ENCODE measurements at places on chromosomes 5 and 9.

- DNase-seq: no peak
Observed at GRCh38 chr9:114273461-114273881, 49.4 kb upstream of the ORM1 start.

DNA sequence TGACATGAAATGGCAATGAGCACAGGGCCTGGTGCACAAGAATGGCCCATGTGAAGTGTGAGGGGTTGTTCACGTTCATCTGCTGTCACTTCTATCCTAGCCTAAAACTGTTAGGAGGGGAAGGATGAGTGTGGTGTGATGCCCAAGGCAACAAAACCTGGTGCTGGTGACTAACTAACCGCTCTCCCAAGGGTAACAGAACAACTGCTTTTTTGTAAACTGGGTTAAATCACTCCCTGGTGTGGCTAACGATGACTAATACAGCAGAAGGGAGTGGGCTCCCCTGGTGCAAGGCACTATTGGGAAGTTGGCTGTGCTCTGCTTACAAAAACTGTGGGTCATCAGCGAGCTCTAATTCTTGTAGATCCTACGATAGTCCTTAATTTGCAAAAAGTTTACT is 103.2 kb upstream of the VCAN start:
- DNase-seq: no peak

DNA sequence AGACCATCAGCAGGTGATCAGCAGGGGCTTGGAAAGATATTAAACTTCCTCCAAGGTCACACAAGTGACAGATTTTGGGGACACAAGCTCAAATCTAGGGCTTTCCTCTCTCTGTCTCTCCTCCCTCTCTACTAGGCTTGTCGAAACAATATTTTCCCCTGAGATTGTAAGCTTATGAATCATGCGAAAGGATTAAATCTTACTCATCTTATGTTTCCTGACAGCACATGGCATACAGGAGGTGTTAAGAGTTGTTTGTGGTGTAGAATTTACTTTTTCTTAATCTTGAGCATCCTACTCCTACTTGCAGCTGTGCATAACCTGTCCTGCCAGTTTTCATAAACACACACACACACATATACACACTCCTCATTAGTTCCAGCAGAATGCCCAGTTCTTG is 186.3 kb downstream of the MARCHF11 start:
- DNase-seq: no peak

DNA sequence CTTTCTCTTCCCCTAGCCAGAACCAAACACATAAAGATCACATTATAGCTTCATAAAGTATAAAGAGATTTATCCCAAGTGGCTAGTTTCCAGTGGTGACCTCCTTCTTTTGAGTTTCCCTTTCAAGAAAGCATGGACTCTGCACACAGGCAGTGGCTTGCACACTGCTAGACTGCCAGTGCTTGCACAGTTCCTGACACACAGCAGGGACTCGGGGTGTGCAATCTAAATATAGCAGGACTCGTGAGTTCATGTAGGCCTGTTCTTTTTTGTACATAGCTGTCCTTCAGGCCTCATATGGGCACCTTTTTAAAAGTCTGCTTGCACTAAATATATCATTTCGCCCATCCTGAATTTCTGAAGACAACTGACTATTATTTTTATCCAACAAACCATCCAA is 308.6 kb downstream of the FBXL7 start:
- no peak for DNase-seq

- DNase-seq: peak; percentile 62
Observed at GRCh38 chr9:34403554-34404380, 27.1 kb upstream of the MYORG start.

- peak; percentile 53 for DNase-seq
Observed at GRCh38 chr9:108468364-108468763, 387.4 kb downstream of the ACTL7B start.

DNA sequence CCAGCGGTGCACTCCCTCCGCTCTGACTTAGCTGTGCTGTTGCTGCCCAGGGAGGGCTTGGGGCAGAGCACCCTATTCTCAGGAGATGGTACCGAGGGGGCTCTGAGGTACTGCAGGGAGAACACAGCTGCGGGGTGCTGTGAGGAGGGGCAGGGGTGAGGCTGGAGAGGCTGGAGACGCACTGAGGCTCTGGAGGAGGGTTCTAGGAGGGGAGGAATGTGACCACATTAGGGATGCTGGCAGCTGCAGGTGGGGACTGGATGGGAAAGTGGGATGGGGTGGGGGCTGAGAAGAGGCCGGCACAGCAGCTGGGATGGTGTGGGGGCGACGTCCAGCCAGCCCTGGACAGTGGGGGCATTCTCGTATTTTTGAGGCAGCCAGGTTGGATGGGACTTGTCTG is 20.9 kb downstream of the NCS1 start:
- DNase-seq: no peak

DNA sequence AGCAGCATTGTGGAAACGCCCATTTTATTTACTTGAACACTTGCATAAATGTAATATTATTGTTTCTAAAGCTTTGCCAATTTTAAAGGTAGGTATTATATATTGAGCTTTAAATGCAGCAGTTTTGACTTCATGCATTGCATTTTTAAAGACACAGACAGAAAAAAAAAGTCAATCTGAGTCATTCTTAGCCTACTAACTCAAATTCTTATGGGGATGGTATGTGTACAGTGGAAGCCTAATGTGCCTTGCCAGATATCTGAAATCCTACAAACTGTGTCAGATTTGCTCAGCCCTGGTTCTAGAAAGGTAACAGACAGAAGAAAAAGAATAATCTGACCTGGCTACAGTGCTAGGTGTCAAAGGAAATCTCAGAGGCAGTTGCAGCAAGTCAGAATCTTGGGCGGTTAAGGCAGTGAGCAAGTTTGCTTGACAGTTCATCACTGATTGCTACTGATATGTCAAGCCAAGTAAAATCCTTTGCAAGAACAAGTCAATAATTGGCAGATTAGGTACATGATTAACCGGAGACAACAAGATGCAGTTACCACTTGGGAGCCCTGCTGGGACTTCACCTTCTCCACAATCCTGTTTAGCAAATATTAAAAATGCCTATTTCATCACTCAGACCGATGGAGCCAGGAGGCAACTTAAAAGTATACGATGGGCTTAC is 224.8 kb upstream of the WWC1 start:
- no peak for DNase-seq

DNA sequence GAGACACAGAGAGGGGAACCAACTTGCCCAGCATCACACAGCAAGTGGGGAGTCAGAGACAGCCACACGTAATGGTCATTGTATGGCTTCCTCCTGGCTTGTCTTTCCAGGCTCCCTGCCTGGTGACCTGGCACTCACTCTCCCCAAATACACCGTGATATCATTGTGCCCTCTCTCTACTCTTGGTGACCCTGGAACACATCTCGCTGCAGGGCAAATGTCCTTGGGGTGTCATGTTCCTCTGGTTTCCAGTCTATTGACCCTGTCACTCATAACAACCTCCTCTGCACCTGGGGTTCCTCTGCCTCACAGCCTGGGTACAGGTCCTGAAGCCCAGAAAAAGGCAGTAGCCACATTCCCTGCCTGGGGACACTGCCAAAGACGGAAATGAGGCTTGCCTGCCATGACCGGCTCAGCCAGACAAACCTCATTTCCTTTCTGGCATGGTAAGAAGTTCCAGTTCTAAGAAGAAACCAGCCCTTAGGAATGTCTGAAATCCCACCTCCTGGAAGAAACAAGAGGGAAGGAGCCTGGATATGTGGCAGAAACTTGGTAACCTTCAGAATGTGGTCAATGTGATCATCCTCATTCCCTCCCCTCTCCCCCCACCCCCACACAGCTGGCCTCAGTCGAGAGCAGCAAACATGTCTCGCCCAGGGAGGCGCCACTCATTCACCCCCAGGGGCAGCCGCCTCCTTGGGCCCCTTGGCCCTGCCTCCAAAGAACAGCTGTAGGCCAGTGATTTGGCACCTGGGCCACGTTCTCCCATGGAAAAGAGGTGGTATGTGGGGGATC is 30.6 kb upstream of the SMU1 start:
- peak; percentile 14 for DNase-seq

DNA sequence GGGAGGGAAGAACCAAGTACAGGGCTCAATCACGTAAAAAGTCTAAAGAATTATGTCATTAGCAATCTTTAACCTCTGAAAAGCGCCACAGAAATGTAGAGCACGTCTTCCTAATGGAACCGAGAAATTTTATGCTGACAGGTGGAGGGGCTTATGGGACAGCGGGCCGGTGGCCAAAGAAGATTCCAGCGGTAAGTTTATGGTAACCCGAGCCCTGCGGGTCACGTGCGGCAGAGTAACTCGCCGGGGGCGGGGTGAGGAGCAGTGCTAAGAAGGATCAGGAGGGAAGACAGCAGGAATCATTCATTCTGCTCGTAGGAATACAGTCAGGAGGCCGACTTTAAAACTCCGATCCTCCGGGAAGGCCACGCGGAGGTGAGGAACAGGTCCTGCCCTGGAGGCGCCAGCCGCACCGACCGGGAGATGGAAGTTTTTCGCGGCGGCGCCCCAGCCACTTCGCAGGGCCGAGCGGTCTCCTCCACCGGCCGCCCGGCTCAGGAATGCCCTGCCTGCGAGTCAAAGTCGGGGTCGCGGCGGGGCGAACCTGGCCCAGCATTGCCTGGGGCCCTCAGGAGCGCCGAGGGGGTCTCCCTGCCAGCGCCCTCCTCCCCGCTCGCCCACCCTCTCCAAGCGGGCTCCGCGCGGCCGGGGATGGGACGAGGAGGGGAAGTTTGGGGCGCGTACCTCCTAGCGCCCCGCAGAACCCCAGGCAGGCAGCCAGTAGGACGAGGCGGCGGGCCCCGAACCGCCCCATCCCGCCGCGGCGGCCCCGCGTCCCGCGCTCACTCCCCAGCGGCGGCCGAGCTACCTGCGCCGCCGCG is 101.8 kb downstream of the ESM1 start:
- DNase-seq: no peak

GRCh38 chr9:94668418-94668927 is 29.2 kb upstream of the FBP1 start:
- no peak for DNase-seq

GRCh38 chr5:150143350-150144245 is 12.0 kb downstream of the PDGFRB start:
- no peak for DNase-seq

GRCh38 chr9:126639318-126640000 is 25.7 kb downstream of the LMX1B start:
- DNase-seq: no peak

GRCh38 chr9:93642961-93643360 is 66.6 kb downstream of the PHF2 start:
- no peak for DNase-seq

Measured in KBM-7 (cell line).